GM20000 (cell line): ENCODE measurements at places on chromosomes 3 and 15.

DNA sequence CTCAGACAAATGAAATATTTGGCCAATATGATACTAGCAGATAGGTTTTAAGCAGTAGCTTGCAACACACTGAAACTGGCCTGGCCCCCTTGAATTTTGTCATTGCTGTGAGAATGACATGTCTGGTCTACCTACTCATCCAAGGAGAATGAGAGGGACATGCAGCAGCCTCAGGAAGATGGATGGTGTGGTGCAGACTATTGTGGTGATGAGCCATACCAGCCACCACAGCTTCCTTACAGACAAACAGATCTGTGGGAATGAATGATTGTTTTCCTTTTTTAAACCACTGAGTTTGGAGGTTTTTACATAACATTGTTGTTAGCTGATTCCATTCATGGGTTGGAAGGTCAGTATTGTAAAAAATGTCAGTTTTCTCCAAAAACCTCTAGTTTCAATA is 133.7 kb upstream of the POU1F1 start:
- DNase-seq: no peak

DNA sequence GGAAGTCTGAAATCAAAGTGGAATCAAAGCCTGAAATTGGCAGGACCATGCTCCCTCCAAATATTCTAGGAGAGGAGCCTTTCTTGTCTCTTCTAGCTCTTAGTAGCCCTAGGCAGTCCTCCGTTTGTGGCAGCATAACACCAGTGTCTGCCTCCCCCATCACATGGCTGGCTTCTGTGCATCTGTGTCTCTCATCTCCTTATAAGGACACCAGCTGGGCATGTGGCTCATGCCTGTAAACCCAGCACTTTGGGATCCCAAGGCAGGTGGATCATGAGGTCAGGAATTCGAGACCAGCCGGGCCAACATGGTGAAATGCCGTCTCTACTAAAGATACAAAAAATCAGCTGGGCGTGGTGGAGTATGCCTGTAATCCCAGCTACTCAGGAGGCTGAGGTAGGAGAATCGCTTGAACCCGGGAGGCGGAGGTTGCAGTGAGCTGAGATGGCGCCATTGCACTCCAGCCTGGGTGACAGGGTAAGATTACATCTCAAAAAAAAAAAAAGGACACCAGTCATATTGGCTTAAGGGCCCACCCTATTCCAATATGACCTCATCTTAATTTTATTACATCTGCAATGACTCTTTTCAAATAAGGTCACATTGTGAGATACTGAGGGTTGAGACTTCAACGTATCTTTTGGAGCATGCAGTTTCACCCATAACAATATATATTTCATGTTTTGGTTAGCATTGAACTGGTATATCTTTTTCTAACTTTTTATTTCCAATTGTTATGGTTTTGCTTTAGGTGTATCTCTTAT is 148.0 kb upstream of the TPM1 start:
- no peak for DNase-seq

GRCh38 chr3:8371085-8371551 is 130.5 kb upstream of the LMCD1 start:
- no peak for DNase-seq

DNA sequence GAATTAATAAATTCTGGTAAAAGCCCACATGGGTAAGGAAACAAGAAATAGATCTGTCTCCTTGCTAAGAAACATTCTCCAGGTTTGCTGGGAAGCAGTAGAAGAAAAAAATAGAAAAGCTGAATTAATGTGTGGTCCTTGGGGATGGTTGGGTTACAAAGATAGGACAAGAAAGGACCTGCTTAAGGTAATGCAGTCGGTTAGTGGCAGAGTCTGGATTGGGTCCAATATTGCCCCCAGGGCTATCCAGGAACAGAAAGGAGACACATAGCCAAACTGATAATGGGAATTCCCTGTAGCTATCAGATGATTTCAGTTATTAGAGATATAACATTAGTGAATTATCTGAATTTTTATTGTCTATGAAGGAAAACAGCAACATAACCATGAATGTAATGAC is 584.3 kb downstream of the ROBO1 start:
- no peak for DNase-seq

- DNase-seq: no peak
Observed at GRCh38 chr15:64100958-64101357, 5.2 kb downstream of the SNX1 start.

GRCh38 chr3:38581774-38582173 is 67.7 kb downstream of the SCN5A start:
- no peak for DNase-seq

GRCh38 chr3:151312972-151313371 is 3.6 kb downstream of the GPR87 start:
- no peak for DNase-seq

DNA sequence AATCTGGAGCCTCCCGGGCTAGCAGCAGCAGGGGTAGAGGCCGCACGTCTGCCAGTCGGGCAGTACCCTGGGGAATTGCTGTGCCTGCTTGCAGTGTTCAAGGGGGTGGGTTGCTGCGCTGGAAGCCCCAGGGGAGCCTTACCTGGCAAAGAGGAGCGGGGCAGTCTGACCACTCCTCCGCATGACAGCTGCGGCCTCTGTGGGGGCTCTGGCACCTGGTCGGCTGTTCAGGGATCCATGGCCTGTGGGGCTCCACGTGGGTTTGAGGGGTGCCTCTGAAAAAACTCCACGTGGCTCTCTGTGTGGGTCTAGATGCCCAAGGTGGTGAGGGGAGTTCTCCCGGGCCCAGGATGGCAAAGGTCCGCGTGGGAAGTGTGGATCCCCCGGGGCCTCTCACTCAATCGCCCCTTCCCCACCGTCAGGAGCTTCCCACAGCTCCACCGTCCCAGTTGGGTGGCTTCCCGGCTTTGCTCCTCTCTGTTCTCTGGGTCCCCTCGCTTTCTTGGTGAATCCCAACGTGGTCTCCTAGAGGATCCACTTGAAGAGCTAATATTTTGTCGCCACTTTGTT is 184.5 kb downstream of the EFHB start:
- no peak for DNase-seq

- DNase-seq: no peak
Observed at GRCh38 chr3:125077864-125078263, 22.1 kb upstream of the HEG1 start.

GRCh38 chr3:133574260-133574881 is 885 bp downstream of the CDV3 start:
- peak; percentile 75 for DNase-seq

DNA sequence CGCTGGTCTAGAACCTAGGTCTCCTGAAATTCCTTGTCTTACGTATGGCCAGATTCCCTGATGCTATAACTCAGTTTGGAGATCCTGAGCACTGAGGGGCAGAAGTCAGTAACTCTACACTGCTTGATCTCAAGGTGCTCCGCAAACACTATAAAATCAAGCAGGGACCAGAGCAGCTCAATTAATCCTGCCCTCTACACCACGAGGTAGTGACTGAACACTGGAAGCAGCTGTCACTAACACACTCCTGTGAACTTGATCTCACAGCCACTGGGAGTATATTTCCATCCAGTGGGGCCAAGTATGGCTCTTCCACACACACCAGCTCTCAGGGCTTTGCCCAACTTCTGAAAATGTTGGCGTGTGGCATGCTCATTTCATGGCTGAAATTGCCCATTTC is 51.0 kb downstream of the EDEM1 start:
- no peak for DNase-seq

DNA sequence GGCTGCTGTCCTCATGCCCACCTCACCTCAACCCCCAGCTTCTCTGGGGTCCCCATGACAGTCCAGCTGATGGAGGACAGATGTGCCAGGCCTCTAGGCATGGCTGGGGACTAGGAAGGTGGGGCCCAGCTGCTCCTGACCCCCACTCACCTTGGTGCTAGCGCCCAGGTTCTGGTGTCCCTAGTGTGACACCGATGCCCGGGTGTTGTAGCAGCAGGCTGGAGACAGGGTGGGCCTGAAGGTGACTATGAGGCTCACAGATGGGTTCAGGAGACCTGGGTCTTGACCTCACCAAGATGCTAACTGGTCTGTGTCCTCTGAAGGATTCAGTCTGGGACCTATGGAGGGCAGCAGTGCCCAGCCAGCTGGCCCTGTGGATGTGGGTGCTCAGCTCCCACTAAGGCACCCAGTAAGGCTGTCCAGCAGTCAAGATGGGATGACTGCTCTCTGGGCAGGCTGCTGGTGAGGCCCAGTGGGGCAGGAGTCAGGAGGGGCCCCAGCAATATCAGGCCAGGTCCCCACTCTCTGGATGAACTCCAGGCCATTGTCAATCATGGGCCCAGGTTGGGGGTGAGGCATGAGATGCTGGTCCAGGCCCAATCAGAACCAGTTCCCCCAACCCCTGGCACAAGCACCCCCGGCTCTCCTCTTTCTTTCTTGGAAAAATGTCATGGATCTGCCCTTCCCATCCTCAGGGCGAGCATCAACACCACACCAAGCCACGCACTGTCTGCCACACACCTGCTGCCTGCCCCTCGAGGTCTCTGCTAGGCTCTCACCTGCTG is 33.0 kb downstream of the ALDH1L1 start:
- no peak for DNase-seq

- no peak for DNase-seq
Observed at GRCh38 chr15:85527895-85528294, 147.5 kb downstream of the AKAP13 start.

DNA sequence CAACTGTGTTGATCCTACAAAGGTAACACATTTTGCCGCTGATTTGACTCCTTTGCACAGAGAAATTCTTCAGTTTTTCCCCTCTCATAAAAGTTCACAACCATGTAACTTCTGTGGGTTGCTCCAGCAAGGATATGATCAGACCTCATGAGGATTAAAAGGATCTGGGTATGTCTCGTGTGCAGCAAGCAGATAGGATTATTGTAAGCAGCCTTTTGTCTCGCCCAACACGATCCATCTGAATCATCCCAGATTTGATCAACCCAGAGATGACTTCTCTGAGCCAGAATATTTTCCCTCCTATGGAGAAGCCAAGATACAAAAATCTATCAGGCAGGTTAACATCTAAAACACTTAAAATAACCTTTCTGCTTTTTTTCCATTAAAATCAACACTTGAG is 12.8 kb upstream of the BNIP2 start:
- no peak for DNase-seq

DNA sequence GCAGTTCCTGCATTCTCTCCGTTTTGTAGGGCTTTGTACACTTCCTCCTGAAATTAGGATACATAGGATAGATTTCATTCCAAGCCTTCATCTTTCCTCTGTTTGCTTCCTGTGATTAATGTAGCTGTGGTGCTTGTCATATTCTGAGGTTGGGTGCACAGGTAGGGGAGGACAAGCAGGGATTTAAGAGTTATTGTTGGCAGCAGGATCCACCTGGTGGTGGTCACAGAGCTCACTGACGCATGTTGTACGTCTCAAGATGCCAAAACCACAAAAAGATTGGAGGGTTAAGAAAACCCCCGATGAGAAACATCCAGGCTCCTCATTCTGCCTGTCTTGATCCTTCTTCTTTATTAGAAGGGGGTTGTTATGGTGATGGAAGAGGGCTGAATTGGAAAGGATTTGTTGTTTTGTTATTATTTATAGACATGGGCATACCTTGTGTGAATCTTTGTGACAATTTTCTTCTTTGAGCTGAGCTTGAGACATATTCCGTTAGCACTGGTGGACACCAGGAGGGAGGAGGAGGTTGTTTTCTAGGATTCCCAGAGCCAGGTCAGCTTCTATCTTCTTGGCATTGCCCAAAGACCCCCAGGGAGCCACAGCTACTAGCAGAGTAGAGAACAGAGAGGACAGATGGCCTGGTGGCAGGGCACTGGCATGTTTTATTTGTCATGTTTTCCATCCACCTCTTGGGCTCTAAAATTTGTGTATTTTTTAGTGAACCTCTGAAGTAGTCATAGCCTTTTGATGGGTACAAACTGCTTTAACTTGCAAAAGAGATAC is 57.7 kb upstream of the LARS2 start:
- no peak for DNase-seq

DNA sequence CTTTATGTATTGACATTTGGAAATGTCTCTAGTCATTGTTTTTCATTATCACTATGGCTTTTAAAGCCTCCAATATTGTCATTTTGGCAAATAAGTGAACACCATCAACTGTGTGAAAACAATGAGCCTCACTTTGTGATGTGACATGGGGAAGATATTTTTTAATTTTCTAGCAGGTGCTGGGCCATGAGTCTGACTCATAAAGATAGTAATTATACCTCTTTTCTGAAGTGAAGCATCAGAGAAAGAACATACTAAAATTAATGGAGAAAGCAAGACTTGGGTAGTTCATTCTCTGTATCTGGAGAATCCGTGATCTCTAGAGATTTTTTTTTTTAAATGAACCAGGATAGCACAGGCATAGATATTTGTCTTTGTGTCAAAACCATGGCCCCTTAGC is 100.8 kb downstream of the CCNL1 start:
- DNase-seq: no peak

DNA sequence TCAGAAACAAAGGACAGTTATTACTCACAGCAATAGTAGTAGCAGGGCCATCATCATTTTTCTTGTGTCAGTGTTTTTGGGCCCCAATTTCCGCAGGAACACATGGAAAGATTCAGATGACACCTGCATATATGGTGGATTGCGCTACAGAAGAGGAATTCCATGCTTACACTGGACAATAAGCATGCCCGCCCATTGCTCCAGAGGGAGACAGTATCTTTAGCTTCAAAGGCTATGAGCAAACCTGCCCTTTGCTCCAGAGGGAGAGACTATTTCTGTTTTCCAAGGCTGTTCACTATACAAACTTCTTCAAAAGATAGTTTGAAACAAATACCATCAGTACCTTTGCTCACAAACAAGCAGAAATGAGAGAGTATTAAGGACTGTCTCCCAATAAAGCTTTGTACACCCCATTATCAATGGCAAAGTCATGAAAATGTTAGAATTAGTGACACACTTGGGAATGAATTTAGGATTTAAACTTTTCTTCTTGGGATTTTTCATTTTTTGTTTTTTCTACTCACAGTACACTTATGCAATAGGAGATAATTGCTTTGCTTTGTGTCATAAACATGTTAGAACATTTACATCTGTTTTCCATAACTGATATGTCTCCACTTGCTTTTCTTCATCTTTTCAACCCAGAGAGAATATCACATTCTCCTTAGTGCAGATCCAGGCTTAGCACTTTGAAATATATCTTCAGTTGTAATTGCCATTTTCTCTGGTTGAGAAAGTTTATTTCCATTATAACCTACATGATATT is 564.5 kb upstream of the ZNF717 start:
- DNase-seq: no peak

- no peak for DNase-seq
Observed at GRCh38 chr3:161401389-161401788, 30.1 kb upstream of the SPTSSB start.

DNA sequence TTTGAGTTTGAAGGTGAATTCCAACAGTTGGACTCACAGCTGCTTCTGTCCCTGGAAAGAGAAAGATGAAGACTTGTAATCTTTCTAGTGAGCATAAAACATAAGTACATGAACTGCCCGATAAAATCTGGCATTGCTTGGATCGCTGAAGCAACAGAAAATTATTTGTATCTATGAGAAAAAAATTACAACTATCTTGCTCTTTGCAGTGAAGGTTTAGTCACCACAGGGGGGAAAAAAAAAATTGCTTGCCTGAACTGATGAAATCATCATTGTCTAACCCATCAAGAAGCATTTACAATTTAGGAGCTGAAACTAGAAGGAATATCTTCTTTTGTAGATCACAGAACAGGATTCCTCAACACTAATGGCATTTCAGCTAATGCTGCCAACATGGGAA is 20.0 kb downstream of the TMEM207 start:
- DNase-seq: no peak
